D721Med (cell line): ENCODE measurements at places on chromosomes 1 and 21.

DNA sequence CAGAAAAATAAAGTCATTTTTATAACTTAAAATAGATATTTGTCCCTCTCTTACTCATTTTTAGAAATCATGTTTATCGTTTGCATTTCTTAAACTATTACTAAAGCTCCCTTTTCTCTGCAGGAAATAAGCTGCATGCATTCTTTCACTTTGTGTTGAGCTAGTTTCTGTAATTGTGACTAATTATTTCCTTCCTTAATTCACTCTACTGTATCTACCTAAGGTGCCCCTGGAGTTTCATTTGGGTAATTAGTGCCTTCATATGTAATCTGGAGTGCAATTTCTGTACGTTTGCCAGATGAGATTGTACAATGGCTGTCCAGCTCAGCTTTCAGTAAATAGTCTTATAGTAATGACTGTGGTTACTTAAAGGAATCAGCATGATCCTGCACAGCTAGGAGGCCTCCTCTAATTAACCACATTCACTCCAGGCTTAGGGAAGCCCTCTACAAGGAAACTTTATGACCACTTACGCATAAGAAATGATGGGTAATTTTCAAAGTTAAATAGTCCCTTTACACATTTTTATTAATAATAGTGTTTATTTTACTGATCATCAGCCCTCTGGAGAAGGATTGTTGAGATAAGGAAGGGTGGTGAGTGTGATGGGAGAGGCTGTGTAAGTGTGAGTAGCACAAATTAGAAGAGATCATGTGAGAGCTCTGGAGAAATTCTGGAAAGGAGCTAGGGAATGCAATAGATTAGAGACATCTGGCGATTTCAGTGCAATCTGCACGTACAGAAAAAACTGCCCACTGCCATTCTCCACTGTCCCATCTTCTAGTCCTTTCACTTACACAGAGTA is 86.8 kb downstream of the LRRC8C start:
- no peak for DNase-seq

GRCh38 chr1:117008656-117009055 is 7.1 kb downstream of the CD101 start:
- DNase-seq: no peak

GRCh38 chr1:1189111-1189510 is 15.4 kb downstream of the TTLL10 start:
- DNase-seq: no peak

DNA sequence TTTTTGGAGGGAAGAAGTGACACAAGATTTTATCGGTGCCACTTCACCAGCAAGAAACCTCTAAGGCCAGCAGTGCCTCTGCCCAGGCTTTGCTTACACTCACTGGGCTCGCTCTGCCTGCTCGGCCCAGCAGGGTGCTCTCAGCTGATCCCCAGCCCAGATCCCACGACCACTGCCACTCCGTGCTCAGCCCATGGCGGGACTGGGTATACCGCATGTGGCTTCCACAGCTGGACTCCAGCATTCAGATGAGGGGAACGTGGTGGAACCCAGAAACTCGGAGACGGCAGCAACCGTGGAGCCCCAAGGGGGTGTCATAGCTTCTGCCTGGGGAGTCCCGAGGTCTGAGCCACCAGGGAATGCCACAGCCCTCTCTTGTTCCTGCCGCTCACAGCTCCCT is 12.9 kb downstream of the USP25 start:
- no peak for DNase-seq

DNA sequence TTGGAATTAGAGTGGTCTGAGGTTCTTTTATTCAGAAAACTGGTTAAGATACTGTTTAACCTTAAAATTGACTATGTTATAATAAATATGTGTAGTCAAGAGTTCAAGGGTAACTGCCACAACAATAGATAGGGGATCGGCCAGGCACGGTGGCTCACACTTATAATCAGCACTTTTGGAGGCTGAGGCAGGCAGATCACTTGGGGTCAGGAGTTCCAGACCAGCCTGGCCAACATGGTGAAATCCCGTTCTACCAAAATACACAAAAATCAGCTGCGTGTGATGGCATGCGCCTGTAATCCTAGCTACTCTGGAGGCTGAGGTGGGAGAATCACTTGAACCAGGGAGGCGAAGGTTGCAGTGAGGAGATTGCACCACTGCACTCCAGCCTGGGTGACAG is 39.5 kb downstream of the PDC start:
- DNase-seq: no peak

GRCh38 chr1:41045740-41046139 is 24.2 kb upstream of the SLFNL1 start:
- no peak for DNase-seq

- no peak for DNase-seq
Measured at GRCh38 chr1:160835751-160836150, 26.9 kb downstream of the CD244 start.

GRCh38 chr1:168691541-168691940 is 37.5 kb downstream of the DPT start:
- DNase-seq: no peak

GRCh38 chr1:66374561-66375111 is 159.3 kb upstream of the SGIP1 start:
- no peak for DNase-seq

DNA sequence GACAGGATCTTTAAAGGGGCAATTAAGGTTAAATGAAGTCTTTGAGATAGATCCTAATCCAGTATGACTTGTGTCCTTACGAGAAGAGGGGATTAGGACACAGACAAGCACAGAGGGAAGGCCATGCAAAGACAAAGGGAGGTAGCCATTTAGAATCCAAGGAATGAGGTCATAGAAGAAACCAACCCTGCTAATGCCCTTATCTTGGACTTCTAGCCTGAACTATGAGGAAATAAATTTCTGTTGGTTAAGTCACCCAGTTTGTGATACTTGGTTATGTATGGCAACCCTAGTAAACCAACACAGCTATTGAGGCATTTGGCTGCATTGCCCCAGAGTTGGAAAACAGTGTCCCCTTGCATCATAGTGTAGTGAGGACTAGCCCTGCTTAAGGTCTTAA is 121.3 kb downstream of the MAST2 start:
- no peak for DNase-seq

GRCh38 chr1:112358798-112359408 is 37.1 kb upstream of the CTTNBP2NL start:
- DNase-seq: no peak

DNA sequence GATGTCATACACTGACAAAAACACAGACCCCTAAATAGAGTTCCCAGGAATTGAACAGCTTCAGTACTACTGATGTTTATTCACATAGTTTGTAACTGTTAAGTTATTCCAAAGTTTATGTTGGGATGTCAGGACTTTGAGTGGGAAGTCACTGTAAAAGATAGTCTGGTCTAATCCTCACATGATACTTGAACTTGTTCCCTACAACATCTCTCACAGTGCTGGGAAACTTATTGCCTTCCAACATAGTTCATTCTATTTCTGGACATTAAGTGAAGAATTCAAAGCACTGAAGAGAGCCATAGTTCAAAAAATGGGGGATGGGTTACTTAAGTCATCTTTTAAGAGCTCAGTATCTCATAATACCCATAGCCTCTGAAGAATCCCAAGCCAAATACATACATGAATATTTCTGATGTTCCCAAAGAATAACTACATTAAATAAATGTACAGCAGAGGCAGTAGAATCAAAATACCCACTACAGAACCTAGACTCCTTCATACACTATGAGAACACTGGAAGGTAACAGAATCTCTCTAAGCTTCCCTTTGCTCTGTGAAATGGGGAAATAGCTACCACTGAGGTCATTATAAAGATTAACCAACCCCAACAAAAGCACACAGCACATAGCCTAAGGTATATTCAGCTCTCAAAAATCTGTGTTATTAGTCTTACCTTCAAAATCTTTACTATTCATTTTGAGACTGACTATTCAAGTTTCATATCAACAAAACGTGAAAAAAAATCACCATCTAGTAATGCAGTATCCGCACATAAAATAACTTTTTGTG is 81.4 kb downstream of the ESRRG start:
- DNase-seq: no peak

DNA sequence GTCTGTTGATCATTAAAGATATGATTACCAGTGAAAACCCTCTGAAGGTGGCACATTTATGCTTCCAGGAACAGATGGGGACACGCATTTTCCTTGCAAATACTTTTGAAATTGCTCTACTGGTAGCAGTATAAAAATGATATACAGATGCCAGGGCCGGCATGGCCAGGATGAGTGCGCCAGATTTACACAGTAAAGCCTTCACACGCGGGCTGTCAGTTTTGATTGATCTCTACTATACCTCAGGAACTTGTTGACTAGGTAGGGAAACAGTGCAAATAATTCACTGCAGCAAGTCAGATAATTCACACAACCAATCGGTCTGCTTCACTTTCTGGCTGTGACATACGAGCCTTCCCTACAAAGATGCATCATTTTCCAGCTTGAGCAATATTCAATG is 123.2 kb upstream of the BARHL2 start:
- DNase-seq: no peak

DNA sequence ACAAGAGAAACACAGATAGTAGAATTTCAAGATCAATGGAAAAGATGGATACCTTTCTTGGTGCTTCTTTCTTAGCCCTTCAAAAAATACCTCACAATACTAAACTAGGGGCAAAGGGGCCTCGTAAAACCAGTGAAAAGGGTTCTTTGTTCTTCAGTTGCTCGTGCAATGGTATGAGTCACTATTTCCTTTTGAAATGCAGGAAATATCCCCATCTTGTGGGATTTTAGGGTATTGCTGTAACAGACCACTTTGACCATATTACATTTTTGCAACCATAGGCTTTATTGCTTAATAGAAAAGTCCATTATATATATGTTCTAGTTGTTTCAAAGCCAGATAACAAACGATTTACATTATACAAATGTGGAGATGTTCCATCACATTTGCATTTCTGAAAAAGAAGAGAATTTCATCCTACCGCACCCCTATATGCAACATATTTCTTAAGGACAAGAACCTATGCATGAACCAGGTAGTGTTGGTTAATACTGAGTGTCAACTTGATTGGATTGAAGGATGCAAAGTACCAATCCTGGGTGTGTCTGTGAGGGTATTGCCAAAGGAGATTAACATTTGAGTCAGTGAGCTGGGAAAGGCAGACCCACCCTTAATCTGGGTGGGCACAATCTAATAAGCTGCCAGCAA is 88.6 kb upstream of the PKN2 start:
- DNase-seq: no peak

- no peak for DNase-seq
Measured at GRCh38 chr1:216293683-216294082, 129.6 kb downstream of the USH2A start.

DNA sequence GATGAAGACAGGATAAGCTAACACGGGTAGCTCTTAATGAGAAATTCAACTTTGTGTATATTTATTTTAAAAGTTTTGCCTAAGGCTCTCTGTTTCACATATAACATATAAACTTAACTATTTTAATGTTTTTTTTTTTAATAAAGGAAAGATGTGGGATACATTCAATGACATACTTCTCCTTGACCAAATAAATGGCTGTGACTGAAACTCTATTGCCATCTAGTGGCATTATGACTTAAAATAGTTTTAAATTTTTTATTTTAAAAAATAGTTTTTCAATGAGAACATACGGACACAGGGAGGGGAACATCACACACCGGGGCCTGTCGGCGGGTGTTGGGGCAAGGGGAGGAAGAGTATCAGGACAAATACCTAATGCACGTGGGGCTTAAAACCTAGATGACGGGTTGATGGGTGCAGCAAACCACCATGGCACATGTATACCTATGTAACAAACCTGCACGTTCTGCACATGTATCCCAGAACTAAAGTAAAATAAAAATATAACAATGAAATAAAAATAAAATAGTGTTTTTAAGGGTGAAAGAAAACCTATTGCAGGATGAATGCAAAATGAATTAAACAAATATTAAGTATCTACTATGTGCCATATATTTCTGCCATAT is 83.4 kb downstream of the LYST start:
- no peak for DNase-seq

GRCh38 chr1:43444836-43445235 is 8.9 kb downstream of the HYI start:
- no peak for DNase-seq

- DNase-seq: no peak
Measured at GRCh38 chr1:11207898-11208611, 18.9 kb downstream of the ANGPTL7 start.

DNA sequence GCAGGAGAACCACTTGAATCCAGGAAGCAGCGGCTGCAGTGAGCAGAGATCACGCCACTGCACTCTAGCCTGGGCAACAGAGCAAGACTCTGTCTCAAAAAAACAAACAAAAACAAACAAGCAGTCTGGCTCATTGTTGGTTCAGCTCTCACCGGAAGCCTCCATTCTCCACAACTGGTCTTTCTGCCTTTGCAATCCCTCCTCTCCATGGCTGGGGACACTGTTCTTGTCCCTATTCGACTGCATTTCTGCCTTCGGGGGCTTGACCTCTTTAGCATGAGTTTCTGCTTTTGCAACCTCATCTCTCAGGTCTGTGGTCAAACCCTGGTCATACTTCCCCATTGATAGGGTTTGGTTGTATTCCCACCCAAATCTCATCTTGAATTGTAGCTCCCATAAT is 216.3 kb upstream of the NR5A2 start:
- no peak for DNase-seq

- no peak for DNase-seq
Measured at GRCh38 chr1:30765556-30766434, 8.2 kb upstream of the LAPTM5 start.

DNA sequence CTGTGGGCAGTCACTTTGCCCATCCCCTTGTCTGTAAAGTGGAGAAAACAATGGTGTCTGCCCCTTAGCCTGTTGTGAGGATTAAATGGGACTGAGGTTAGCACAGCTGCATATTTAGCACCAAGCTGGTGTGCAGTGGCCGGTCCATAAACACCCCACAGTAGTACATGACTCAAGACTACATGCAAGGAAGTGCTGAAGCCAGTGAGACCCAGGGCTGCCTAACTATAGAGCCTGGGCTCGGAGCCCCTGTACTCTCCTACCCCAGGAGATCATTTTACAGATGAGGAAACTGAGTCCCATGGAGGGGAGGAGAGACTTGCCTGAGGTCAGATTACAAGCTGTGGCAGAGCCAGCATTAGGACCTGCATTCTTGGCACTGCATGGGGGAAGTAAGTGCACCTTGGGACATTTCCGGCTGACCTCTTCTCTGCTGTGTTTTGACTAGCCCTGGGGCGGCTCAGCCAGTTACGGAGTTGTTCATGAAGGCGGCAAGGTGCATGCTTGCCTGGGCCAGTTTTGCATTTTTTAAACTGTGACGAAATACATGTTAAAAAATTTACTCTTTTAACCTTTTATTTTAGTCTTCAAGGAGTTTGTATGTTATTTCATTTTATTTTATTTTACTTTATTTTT is 3.2 kb downstream of the SERINC2 start:
- DNase-seq: no peak

- no peak for DNase-seq
Measured at GRCh38 chr1:33255347-33256220, 708 bp upstream of the ZNF362 start.

DNA sequence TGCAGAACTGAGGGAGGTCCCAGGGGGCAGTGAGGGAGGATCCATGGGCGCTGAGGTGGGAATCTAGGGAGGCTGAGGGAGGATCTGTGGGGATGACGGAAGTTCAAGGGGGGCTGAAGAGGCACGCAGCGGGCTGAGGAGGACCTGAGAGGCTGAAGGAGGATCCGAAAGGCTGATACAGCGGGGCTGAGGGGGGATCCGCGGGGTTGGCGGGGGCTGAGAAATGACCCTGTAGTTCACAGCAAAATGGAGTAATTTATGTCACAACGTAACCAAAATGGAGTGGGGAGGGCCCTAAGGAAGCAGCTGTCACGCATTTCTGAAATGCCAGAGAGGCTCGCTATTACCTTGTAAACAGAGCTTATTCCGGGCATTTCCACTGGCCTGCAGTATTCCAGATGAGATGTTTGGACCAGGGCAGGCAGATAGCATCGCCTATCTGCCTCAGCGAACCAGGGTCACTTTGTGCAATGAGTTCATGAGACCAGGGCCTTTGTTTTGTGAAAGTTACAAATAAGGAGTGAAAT is 926 bp upstream of the MRPL55 start:
- no peak for DNase-seq
